ENCODE measurements at places on chromosomes 2 and 18. TPM values are rescaled to one million over a fixed set of nuclear protein-coding genes. Genes with fewer than 3 reads are reported as not detected.

The IL36B gene
- not detected for total RNA-seq

DNA sequence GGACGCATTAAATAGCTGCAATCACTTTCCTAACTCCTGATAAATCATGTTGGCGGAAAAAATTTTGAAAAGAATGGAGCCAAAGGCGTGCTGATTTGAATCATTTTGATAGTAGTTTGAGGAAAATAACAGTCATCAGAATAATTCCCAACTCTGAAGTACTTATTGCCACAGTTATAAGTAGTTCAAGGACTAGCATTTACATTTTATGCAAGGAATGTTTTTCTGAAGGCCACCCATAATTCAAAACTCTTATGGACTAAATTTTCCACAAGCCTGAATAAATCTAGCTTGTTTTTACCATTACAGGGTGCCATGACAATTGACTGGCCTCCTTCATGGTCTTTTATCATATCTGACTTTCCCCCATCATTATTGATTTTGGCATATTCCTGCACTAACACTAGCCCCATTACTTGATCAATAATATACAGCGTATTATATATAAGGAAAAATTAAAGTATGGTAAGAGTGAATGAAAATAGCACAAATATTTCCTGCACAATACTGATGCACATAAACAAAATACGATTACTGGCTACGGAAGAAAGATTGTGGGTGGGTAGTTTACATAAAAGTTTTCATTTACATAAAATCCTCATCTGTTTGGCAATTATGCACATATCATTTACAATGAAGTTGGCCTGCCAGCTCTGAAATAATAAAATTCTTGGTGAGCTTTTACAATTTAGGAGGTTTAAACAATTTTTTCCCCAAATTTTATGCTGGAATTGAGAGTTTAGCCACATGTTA lies 334.6 kb downstream of the ARL6IP6 start:
- DNase-seq: no peak

- DNase-seq: no peak
Observed at GRCh38 chr2:239456940-239457339, 56.1 kb upstream of the HDAC4 start.

GRCh38 chr2:60297296-60298005 lies 256.0 kb downstream of the BCL11A start:
- no peak for DNase-seq

GRCh38 chr18:47283476-47283875 lies 32.0 kb upstream of the SKOR2 start:
- DNase-seq: peak; percentile 27

The CYP20A1 gene
- 19.7 TPM for total RNA-seq

- no peak for DNase-seq
Observed at GRCh38 chr18:46319783-46320182, 215.6 kb downstream of the HAUS1 start.

- DNase-seq: peak; percentile 77
Observed at GRCh38 chr2:168118733-168119514, 128.5 kb downstream of the STK39 start.

The SERPINB12 gene
- total RNA-seq: not detected

- no peak for DNase-seq
Observed at GRCh38 chr18:77013811-77014521, 118.6 kb downstream of the MBP start.

DNA sequence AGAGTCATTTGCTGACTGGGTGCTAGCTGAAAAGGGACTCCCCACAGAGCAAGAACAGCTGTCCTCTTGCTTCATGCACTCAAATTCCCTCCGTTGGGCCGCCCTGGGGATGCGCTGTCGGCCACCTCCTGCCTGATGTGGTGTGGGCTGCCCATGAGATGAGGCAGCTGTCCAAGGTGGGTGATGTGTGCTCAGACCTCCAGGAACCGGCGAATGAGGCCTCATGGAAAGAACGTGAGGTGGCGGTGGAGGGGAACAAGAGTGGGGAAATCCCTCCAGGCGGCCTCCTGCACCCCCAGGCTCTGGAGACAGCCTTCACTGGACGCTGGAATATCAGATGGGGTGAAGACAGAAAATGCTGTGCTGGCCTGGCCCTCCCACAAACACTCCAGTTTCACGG lies 79.8 kb downstream of the LONRF2 start:
- DNase-seq: no peak

- DNase-seq: no peak
Observed at GRCh38 chr2:120258196-120258595, 5.5 kb downstream of the RALB start.

The FAM110C gene
- total RNA-seq: not detected

DNA sequence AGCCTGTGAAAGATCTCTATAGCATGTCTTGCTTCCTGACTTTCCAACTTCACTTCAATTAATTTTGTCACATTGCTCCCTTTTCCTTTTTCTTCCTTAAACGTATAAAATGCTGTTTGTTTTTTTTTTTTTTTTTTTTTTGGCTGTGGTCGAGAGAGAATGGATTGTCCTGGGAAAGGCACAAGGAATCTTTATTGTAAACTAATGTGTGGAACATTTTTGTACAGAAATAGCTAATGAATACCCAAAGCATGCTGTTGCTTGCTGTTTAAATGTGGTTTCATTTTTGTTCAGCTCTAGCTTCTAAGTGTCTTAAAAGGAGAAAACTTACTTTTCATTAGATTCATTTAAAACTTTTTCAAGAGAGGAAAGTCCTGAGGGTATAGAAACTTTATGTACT lies 105.5 kb downstream of the GPD2 start:
- DNase-seq: no peak

The CYS1 gene
- total RNA-seq: 0.25 TPM

- no peak for DNase-seq
Observed at GRCh38 chr2:16103614-16104314, 163.4 kb downstream of the MYCN start.

The C2orf92 gene
- 4.2 TPM for total RNA-seq

The IL36RN gene
- not detected for total RNA-seq

GRCh38 chr2:20428717-20429490 lies 18.0 kb upstream of the RHOB start:
- DNase-seq: no peak

- DNase-seq: peak; percentile 63
Observed at GRCh38 chr2:101442042-101442666, 32.8 kb downstream of the RFX8 start.

All from endothelial cell of umbilical vein (primary cell).